Uterus (tissue), 4 donors: ENCODE measurements at places on chromosomes 12 and 14. TPM values are rescaled to one million over a fixed set of nuclear protein-coding genes. Genes with fewer than 3 reads are reported as not detected.

Gene SLC5A8
- not detected for total RNA-seq

Gene MMP14
- total RNA-seq: 208 TPM

Gene AVPR1A
- total RNA-seq: 59.9 TPM

Gene MAP3K9
- 0.51 TPM for total RNA-seq

Gene AKAP5
- total RNA-seq: 5.1 TPM

Gene TNFAIP2
- 75.3 TPM for total RNA-seq

Gene TAS2R31
- total RNA-seq: 10.2 TPM

Gene KRT77
- total RNA-seq: not detected

DNA sequence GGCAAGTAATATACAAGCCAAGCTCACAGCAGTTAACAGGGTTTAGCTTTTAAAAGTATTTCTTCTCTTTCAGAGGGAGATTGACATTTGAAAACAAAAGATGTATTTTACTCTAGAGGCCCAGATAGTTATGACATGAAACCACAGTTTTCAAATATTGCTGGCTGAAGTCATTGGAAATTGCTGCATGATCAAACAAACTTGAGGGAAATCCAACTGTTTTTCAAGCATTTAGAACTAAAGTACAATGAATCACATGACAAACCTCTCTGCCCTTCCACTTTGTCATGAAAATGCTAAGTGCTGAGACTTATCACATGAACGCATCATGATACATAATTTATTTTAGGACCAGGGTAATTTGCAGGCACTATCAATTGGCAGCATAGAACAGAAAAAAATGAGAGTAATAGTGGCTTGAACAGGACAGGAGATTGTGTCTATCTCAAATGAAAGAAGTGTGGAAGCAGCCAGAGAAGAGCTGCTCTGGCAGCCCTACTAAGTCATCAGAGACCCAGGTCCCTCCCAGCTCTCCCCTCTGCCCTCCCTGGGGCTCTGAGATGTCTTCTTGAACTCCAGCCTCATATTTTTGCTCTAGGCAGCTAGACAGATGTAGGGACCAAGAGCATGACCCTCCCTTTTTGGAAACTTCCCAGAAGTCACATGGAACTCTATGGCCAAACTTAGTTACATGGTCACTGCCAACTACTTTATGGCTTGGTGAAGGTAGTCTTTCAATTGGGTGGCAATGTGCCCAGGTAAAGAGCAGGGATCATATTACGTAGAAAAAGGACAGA is 90.1 kb upstream of the PELI2 start:
- DNase-seq: no peak

DNA sequence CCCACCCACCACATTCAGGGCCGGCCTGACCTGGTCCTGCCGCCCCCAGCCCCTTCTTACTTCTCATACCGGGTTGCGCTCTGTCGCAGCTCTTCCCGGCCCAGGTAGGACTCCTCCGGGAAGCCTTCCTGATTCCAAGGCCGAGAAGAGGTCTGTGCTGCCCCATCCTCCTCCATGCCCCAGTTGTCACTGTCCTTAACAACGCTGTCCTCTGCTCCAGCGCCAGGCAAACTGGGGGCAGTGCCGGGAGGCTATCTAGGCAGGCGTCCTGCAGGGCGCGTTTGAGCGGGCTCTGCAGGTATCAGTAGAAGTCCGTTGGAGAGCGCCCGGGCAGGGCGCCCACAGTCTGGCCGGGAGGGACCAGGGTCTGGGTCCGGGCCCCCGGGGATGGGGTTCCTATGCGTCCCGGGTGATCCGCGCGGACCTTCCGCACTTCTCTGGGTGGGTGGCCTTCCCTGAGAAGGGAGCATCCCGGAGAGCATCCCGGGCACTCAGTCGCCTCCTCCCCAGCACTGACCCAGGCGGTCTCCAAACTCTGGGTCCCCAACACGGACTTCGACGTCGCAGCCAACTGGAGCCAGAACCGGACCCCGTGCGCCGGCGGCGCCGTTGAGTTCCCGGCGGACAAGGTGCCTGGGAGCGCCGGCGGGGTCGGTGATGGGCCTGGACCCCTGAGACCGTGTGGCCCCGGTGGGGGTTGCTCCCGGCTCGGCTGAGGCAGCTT is 900 bp downstream of the AMN start:
- DNase-seq: no peak

DNA sequence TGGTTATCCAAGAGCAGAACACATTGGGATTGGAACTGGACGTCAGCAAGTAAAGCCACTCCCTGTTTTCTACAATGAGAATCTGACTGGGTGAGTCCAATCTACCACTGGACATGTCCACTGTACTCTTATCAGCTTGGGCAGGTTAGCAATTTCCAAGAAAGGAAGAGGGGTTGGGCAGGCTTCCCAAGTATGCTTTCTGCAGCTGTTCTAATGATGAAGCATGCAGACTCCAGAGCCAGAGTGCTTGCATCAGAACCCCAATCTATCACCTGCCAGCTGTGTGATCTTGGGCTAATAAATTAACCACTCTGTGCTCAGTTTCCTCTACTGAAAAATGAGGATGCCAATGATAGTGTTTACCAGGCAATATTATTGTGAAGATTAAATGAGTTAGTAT is 92.0 kb downstream of the EMP1 start:
- DNase-seq: no peak

DNA sequence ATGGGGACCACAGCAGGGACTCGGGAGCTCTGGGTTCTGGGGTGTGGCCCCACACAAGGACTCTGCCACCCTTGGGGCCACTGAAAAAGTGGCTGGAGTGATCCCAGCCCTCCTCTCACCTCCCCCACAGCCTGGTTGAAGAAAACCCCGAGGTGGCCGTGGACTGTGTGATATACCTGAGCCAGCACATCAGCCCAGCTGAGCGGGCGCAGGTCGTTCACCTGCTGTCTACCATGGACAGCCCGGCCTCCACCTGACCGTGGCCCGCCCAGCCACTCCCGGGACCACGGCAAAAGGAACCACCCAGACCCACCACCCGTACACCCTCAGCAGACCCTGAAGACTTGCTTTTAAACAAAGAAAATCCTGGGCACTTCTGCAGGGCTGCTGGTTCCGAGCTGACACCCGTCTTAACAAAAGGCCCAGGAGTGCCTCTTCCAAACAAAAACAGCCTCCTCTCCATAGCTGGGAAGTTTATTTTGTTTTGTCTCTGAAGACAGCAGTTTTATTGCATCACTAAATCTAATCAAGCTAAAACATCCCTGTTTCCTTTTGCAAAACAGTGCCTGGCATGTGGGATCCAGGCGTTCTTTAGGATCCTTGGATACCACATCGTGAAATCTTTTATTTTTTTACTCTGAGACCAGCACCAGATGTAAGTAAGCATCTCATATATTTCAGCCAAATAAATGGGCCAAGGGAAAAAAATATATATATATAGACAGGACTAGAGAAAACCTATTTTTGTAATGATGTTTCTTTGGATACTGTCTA is 42.8 kb downstream of the FOXN4 start:
- DNase-seq: no peak

DNA sequence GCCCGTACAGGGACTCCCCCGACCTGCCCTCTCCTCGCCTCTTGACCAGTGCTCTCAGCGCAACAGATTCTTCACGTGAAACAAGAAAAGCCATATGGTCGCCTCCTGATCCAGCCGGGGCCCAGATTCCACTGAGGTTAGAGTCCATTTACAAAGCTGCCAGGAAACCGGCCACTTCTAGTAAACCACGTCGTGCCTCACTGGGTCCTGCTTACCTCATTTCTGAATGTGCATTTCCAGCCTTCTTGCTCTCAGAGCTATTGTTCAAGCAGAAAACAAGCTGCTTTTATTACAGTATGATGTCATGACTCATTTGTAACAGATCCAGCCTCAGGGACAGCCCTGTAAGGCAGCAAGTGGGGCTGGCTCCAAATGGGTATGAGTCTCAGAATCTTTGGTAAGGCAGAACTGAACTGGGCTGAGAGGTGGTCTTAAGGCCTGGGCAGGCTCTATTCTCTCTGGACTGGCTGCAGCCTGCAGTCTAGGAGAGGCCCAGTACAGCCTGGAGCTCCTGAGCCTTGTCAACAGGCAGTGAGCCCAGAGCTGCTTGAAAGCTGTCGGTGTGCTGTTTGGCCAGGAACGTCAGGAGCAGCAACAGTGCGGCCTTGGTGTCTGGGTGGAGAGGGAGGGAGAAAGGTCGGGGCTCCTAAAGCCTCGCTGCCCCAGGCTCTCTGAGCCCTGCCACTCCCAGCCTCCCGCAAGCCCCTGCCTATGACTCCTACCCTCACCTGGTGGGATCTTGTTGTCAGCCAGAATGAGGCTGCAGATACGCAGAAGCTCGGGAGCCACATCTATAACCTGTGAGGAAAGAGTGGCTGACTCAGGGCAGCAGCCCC is 8.3 kb downstream of the REC8 start:
- no peak for DNase-seq

DNA sequence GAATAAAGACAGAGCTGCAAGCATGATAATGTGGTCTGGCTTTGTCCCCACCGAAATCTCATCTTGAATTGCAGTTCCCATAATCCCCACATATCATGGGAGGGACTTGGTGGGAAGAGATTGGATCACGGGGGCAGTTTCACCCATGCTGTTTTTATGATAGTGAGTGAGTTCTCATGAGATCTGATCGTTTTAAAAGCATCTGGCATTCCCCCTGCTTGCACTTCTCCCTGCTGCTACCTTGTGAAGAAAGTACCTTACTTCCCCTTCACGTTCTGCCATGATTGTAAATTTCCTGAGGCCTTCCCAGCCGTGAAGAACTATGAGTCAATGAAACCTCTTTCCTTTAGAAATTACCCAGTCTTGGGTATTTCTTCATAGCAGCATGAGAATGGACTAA is 158.7 kb downstream of the SLC35F4 start:
- DNase-seq: no peak

- no peak for DNase-seq
Observed at GRCh38 chr14:20754308-20754707, 8.6 kb downstream of the EDDM3A start.

DNA sequence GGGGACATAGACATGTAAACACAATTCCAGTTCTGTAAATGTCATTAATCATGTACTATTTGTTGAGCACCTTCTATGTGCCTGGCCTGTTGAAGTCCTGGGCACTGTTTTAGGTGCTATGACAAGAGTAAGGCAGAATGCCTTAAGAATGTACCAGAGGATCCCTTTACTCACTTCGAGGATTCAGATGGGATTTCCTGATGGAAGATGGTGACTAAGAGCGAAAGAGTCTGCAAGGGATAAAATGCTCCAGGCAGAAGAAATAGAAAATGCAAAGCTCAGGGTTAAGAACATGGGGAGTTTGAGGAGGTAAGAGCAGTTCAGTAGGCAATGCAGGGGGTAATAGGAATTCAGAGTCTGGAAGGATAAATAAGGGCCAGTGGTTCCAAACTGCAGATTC is 671.3 kb upstream of the TBX3 start:
- DNase-seq: no peak

DNA sequence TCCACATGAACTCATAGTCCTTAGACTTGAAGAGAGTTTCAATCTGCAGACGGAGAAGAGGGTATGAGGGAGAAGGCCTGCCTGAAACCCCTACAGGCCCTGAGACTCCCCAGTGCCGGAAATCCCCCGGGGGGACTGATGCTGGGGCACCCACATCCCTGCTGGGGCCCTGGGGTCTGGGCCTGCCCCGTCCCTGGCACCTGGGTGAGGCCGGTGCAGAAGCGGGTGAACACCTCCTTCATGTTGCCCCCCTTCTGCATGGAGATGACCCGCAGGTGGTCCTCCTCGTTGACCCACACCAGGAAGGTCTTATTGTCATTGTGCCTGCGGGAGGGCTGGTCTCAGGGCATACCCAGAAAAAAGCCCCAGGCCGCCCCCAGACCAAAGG is 2.4 kb downstream of the CKB start:
- DNase-seq: no peak

DNA sequence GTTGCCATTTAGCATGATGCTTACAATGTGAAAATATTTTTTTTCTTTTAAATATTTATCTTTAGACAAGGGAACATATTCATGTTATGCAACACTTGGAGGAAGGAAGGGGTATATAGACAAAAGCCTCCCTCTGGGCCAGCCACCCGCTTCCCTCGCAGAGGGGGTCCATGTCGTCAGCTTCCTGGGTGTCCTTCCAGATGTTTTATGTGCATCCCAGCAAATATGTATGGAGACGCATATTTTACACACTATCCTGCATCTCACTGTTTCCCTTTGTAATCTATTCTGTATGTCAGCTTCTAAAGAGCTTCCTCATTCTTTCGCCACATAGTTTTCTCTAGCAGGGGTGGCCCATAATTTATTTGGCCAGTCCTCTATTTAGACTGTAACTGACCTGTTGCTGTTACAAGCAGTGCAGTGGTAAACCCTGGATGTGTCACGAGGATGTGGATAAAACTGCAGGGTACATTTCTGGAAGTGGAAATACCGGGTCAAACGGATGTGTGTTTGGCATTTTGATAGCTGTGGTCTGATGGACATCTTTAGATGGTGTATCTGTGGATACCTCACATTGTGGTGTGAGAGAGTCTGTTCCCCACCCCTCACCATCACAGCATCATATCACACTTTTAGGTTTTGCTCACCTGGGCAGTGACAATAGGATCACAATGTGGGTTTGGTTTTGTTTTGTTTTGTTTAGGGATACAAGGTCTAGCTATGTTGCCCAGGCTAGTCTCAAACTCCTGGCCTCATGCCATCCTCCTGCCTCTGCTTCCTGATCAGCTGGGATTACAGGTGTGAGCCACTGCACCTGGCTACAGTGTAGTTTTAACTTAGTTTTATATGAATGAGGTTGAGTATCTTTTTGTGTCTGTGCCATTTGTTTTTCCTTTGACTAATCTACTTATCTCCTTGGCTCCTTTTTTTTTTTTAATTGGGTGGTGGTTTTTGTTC is 31.6 kb downstream of the FAM222A start:
- peak; percentile 3 for DNase-seq

DNA sequence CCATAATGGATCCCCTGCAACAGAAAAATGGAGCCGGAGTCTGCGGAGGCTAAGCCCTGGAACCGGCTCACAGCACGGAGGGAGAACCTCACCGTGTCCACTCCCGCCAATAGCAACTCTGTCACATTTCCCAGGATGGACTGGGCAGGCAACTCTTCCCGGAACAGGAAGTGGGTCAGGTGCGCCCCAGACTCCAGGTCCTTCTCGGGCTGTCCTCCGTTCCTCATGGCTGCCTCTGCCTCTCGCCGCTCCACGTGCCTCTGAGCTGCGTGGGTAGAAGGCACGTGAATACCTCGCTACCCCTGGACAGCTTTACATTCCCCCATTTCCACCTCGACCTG is 2.2 kb downstream of the CYP27B1 start:
- DNase-seq: no peak

- no peak for DNase-seq
Observed at GRCh38 chr14:81805785-81806184, 272.1 kb upstream of the SEL1L start.
